ENCODE measurements at places on chromosomes 6 and 20. TPM values are rescaled to one million over a fixed set of nuclear protein-coding genes. Genes with fewer than 3 reads are reported as not detected.

DNA sequence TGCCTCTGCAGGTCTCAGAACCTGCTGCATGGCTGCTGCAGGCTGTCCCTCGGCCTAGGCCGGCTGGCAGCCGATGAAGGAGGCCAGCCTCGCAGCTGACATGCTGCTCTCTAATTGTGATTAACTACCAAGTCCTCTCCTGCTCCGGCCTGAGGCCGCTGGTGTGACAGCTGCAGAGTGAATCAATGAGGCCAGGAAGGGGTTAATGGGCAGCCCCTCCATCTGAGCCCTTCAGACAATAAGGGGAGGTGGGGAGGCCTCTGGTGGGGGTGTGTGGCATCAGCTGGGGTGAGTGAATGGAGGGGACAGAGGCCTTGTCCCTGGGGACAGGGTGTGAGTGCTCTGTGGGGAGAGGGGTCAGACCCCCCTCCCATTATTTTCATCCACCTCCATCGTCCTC, 34.4 kb downstream of the SLC52A3 start:
- DNase-seq, result no peak
- H3K4me1 ChIP-seq, result no peaks in the 10 kb centered on the region
- H3K27me3 ChIP-seq, result peaks cover 26% of the 10 kb centered on the region
- no peaks in the 10 kb centered on the region for H3K36me3 ChIP-seq
- no peak overlapping the region for H3K4me3 ChIP-seq

DNA sequence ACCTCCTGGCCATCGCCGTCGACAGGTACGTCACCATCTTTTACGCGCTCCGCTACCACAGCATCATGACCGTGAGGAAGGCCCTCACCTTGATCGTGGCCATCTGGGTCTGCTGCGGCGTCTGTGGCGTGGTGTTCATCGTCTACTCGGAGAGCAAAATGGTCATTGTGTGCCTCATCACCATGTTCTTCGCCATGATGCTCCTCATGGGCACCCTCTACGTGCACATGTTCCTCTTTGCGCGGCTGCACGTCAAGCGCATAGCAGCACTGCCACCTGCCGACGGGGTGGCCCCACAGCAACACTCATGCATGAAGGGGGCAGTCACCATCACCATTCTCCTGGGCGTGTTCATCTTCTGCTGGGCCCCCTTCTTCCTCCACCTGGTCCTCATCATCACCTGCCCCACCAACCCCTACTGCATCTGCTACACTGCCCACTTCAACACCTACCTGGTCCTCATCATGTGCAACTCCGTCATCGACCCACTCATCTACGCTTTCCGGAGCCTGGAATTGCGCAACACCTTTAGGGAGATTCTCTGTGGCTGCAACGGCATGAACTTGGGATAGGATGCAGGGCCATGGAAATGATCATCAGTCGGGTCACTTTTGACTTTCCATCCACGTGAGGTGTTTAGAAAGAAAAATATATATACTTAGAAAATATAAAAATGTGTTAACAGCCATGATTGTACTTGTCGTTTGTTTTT, 868 bp downstream of the MC3R start:
- H3K27ac ChIP-seq, result no peak overlapping the region
- H3K4me3 ChIP-seq, result no peak overlapping the region
- no peaks in the 10 kb centered on the region for H3K4me1 ChIP-seq
- H3K27me3 ChIP-seq, result peaks cover 10% of the 10 kb centered on the region
- DNase-seq, result no peak

The LYRM4 gene
- total RNA-seq, result 34.4 TPM

- H3K27me3 ChIP-seq, result no peaks in the 10 kb centered on the region
- no peak overlapping the region for H3K4me3 ChIP-seq
These were observed 51.3 kb downstream of the PDE7B start for GRCh38 chr6:135902756-135903331.

DNA sequence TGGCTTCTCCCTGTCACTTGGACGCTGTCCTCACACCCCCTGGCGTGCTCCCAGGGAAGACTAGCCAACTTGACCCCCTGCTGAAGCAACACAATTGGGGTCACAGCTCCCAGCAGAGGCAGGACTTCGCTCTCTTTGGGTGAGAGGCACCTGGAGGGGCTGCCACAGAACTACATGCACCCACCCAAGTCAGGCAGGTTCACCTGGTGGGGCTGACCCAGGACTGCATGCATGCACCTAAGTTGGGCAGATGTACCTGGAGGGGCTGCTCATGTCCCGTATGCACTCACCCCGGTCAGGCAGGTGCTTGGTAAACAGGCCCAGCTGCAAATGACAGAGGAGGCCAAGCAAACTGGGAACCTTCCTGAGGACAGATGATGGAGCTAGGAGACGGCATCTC, 154.3 kb upstream of the RPS6KA2 start:
- H3K27ac ChIP-seq, result no peak overlapping the region
- H3K4me1 ChIP-seq, result no peaks in the 10 kb centered on the region
- peaks cover 5% of the 10 kb centered on the region for H3K27me3 ChIP-seq
- no peak for DNase-seq

The HRH3 gene
- not detected for total RNA-seq

DNA sequence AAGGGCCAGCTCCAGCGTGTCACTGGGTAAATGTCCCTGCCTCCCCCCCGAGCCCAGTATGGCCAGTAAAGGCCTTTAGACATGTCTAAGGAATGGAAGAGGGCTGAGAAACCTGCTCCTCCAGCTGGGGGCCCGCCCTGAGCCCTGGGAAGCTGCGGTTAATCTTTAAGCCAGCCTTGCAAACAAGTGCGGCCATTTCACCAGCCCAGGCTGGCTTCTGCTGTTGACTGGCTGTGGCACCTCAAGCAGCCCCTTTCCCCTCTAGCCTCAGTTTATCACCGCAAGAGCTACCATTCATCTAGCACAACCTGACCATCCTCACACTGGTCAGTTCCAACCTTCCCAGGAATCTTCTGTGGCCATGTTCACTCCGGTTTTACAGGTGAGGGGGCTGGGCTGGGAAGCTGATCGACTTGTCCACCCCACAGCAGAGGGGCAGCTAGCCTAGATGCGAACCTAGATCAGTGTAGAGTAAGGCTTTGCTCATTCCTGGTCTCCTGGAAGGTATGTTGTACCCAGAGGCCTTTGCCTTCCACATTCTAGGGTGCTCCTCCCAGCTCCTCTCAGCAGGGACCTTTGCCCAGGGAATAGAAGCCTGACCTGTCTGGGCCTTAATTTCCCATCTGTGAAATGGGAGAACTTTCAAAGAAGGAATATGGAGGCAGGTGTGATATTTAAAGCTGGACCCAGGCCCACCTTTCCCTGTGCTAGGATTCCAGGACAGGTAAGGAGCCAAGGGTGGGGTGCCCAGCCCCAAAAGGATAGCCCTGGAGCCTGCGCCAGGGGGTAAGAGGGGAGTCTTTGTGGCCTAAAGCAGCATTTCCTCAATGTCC, 1.2 kb upstream of the SRC start:
- H3K4me3 ChIP-seq, result peak overlapping the region; percentile 77
- H3K36me3 ChIP-seq, result peaks cover 6% of the 10 kb centered on the region
- DNase-seq, result peak; percentile 66

GRCh38 chr6:8731874-8732273, 296.5 kb upstream of the SLC35B3 start:
- H3K4me3 ChIP-seq, result no peak overlapping the region
- no peak for DNase-seq
- peak overlapping the region; percentile 22 for H3K27ac ChIP-seq
- H3K27me3 ChIP-seq, result peaks cover 5% of the 10 kb centered on the region

- peaks cover 13% of the 10 kb centered on the region for H3K4me1 ChIP-seq
- peaks cover 4% of the 10 kb centered on the region for H3K27me3 ChIP-seq
- no peak overlapping the region for H3K27ac ChIP-seq
- no peaks in the 10 kb centered on the region for H3K36me3 ChIP-seq
These were observed 458 bp upstream of the ARMC12 start for GRCh38 chr6:35736253-35736894.

- no peak overlapping the region for H3K4me3 ChIP-seq
- DNase-seq, result no peak
- H3K27me3 ChIP-seq, result no peaks in the 10 kb centered on the region
- H3K27ac ChIP-seq, result no peak overlapping the region
- H3K4me1 ChIP-seq, result no peaks in the 10 kb centered on the region
These were observed 23.1 kb downstream of the CMTR1 start for GRCh38 chr6:37456126-37456525.

The SLC17A3 gene
- total RNA-seq, result 0.58 TPM

The ALDH5A1 gene
- 14.6 TPM for total RNA-seq

GRCh38 chr6:41047306-41047705, 5.0 kb downstream of the TSPO2 start:
- no peaks in the 10 kb centered on the region for H3K27me3 ChIP-seq
- no peak overlapping the region for H3K27ac ChIP-seq
- no peak for DNase-seq
- no peak overlapping the region for H3K4me3 ChIP-seq
- H3K36me3 ChIP-seq, result no peaks in the 10 kb centered on the region

GRCh38 chr6:157049133-157049532, 272.0 kb downstream of the ARID1B start:
- H3K27me3 ChIP-seq, result no peaks in the 10 kb centered on the region
- peaks cover 9% of the 10 kb centered on the region for H3K4me1 ChIP-seq
- DNase-seq, result no peak

DNA sequence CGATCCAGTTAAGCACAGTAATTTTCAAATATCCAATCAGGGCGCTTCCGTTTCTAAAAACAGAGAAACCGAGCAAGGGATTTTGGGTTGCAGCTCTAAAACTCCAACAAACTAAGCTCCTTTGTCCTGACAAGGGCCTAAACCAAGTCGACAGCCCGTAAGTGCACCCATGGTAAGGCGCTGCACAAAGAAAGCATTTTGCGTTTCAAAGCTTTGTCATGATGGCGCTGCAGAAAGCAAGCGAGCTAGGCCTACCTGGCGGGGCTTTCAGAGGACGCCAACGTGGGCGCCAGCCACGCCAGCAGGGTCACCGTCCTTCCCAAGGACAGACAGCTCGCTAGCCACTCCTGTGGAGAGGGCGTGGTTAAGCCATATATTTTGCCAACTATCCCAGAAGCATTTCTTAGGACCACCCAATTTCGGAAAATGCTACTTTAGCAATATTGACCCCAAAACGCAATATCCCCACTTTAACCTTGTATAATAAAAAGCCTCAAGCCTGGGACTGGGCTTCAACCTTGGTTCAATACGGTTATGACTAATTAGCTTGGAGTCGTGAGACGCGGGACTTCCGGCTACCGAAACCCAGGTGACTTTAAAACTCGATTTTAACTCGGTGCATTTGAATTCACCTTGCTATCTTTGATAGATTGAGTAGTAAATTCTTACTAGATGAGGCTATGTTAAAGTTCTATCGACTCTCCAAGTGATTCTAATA, 53.8 kb downstream of the TRIM38 start:
- peak overlapping the region; percentile 64 for H3K4me3 ChIP-seq
- DNase-seq, result no peak
- H3K36me3 ChIP-seq, result peaks cover 10% of the 10 kb centered on the region
- no peaks in the 10 kb centered on the region for H3K4me1 ChIP-seq

DNA sequence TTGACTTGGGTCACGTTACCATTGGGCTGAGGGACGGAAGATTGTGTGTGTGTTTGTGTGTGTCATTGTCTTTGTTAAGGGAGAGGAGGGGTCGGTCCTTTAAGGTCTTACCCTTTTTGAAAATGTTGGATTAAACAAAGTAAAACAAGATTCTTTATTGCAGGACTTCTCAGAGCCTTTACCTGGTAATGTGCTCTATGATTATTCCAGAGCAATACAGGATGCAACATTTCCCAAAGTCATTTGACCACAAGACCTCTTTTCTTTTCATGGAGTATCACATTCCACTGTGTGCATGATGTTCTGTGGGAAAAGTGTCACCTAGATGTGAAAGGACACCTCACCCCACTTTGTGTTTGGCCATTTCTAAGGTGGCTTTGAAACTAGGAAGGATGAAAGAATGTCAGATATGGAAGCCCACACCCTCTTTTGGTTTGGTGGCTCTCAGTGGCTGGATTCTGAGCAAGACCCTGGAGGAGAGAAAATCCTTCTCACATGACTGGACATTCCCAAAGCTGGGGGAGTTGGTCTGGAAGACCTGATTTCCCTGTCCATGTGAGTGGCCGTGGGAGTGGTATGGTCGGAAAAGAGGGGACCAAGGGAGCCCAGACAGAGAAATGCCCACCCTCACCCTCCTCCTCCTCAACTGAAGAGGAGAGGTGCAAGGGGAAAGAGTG, 18.2 kb upstream of the ZNF831 start:
- no peak for DNase-seq
- no peaks in the 10 kb centered on the region for H3K4me1 ChIP-seq
- H3K27me3 ChIP-seq, result peaks cover 15% of the 10 kb centered on the region
- H3K36me3 ChIP-seq, result no peaks in the 10 kb centered on the region
- H3K4me3 ChIP-seq, result no peak overlapping the region

GRCh38 chr20:48478370-48478769, 349.4 kb downstream of the PREX1 start:
- H3K4me1 ChIP-seq, result no peaks in the 10 kb centered on the region
- no peak overlapping the region for H3K27ac ChIP-seq
- DNase-seq, result no peak
- H3K27me3 ChIP-seq, result peaks cover 28% of the 10 kb centered on the region
- no peak overlapping the region for H3K4me3 ChIP-seq
- no peaks in the 10 kb centered on the region for H3K36me3 ChIP-seq

The RNF5 gene
- total RNA-seq, result 92.2 TPM

The TP53TG5 gene
- not detected for total RNA-seq

- no peak overlapping the region for H3K27ac ChIP-seq
- H3K4me1 ChIP-seq, result no peaks in the 10 kb centered on the region
- H3K36me3 ChIP-seq, result no peaks in the 10 kb centered on the region
- no peak overlapping the region for H3K4me3 ChIP-seq
- DNase-seq, result no peak
- peaks cover 3% of the 10 kb centered on the region for H3K27me3 ChIP-seq
These were observed 50.7 kb upstream of the TOX2 start for GRCh38 chr20:43863821-43864544.

The MEI4 gene
- 2.6 TPM for total RNA-seq

DNA sequence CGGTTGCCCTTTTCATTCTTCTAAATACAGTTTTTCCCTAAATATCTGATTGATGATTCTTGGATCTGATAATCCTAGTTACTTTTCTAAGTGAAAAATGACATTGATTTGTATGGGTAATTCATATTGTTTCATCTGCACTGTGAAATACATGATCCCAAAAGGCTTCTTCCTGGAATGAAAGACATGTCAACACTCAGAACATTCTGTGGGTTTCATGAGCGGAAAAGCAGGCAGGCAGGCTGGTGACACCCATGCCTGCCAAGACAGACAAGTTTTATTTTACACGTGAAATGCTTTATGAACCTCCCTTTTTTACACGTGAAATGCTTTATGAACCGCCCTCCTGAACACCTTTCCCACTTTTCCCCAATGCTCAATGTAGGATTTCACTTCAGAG, 105.0 kb downstream of the PRKN start:
- peaks cover 12% of the 10 kb centered on the region for H3K4me1 ChIP-seq
- DNase-seq, result no peak
- H3K36me3 ChIP-seq, result no peaks in the 10 kb centered on the region
- no peak overlapping the region for H3K27ac ChIP-seq
- no peak overlapping the region for H3K4me3 ChIP-seq

- no peak overlapping the region for H3K27ac ChIP-seq
- peaks cover 3% of the 10 kb centered on the region for H3K27me3 ChIP-seq
- DNase-seq, result no peak
- H3K4me1 ChIP-seq, result peaks cover 10% of the 10 kb centered on the region
- no peak overlapping the region for H3K4me3 ChIP-seq
These were observed 219.5 kb downstream of the HACE1 start for GRCh38 chr6:104640150-104640700.

The SRMS gene
- total RNA-seq, result not detected

GRCh38 chr6:151757506-151757955, 50.0 kb upstream of the ESR1 start:
- H3K4me1 ChIP-seq, result no peaks in the 10 kb centered on the region
- DNase-seq, result no peak
- no peaks in the 10 kb centered on the region for H3K36me3 ChIP-seq
- no peaks in the 10 kb centered on the region for H3K27me3 ChIP-seq

The MYH7B gene
- total RNA-seq, result 0.98 TPM

Data from progenitor cell of endocrine pancreas (in vitro differentiated cells).